ENCODE measurements at places on chromosomes 3 and 15.

- peak; percentile 66 for DNase-seq
Measured at GRCh38 chr15:74835312-74835823, 7.6 kb downstream of the ULK3 start.

- no peak for DNase-seq
Measured at GRCh38 chr3:120200493-120201235, 84.4 kb downstream of the GPR156 start.

GRCh38 chr3:103075282-103075681 is 640.5 kb downstream of the ZPLD1 start:
- no peak for DNase-seq

DNA sequence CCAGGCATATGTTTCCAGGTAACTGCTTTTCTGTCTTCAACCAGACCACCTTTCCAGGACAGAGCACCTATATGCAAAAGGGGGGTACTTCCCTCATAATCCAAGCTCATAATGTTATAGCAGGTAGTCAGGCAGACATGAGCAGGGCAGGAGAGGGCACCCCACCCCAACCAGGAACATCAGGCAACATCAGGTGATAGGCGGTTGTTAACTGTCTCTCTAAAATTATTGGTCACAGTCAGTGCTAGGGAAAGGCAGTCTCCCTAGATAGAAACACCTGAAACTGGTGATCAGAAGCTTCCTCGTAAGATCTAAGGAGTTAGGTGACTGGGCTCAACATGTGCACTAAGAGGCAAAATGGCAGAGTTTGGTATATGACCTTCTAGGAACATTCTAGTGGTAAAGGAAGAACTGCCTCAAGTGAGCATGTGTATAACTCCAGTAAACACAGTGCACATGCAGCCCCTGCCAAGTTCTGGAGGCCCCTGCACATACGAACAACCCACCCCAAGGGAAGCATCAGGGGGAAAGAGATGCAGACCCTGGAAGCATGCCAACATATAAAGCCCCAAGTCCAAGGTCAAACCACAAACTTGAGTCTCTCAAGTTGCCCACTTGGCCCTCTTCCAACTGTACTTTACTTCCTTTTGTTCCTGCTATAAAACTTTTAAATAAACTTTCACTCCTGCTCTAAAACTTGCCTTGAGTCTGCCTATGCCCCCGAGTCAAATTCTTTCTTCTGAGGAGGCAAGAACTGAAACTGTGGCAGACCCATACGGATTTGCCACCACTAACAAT is 270.9 kb downstream of the ULK4 start:
- DNase-seq, result peak; percentile 25

GRCh38 chr15:95887666-95888390 is 442.7 kb upstream of the NR2F2 start:
- DNase-seq, result no peak

DNA sequence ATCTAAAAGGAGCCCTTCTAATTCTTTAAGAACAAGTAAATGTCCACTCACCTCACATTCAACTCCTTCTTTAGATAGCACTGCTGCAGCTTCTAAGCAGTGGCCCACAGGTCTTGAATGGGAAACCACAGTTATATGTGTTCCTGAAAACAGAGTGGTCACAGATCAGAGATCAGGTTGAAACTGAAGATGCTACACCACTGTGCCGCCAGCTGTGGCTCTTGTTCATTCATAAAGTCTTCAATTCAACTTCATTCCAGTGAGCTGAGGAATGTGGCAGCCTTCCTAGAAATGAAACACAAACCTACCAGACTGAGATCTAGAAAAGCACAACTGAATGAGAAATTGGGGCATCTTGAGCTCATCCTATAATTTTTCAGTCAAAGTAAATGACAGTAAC is 4.0 kb downstream of the PDHB start:
- DNase-seq, result no peak

GRCh38 chr3:41987627-41988026 is 25.7 kb upstream of the ULK4 start:
- no peak for DNase-seq

DNA sequence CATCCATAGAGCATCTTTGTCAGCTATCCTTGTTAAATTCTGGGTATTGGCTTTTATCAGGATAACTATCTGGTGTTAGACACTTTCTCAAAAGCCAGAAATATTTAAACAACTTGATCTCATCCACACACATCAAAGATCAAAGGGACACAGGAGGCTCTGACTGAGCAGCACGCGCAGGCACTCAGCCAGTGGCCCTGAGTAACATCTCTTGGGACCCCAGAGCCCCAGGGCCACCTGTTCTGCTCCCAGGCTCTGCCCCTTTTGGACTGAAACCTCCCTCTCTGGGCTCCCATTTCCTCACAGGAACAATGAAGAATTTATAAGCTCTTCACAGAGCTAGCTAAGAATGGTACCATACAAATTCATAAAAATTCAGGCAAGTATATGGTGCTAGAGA is 16.1 kb downstream of the ATP10A start:
- DNase-seq, result no peak

DNA sequence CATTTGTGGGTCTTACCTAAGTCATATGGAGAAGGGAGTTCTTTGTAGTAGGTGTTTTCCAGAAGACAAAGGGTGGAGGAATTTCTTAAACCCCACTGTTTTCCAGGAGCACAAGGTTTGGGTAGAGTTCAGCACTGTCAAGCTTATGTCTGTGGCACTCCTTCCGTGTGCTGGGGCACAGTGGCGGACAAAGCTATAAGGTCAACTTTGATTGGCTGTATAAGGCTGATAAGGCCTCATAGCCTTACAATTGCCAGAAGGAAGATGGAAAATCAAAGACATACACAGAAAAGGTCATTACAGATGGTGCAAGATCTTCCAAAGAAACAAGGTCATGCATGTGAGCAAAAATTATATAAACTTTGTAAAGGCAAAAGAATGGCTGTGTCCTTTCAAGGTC is 3.5 kb upstream of the LYSMD4 start:
- DNase-seq, result no peak

- DNase-seq, result no peak
Measured at GRCh38 chr15:29058903-29059539, 173.2 kb downstream of the APBA2 start.

DNA sequence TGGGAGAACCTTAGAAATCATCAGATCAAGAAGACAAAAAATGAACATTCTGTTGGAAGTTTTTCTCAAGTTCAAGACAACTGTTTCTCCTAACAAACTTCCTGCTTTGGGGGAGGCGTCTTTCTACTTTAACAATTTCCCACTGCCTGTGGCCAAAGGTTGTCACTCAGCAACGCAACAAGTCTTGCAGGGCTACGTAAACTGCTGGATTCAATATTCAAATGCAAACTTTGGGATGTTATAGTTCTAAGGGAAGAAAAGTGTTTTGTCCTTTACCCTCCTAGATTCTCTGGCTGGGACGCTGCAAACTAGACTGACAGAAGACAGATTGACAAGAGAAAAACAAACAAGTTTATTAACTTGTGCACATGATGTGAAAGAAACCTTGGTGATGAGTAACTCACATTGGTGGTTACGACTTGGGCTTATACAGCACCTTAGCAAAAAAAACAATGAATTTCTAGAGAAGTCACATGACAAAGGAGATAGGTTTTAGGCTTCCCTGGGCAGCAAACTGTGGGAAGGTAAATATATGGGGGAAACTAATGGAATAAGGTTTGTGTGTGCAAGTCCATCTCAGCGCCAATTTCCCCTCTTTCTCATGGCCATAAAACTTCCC is 34.0 kb upstream of the ARPIN start:
- DNase-seq, result no peak

DNA sequence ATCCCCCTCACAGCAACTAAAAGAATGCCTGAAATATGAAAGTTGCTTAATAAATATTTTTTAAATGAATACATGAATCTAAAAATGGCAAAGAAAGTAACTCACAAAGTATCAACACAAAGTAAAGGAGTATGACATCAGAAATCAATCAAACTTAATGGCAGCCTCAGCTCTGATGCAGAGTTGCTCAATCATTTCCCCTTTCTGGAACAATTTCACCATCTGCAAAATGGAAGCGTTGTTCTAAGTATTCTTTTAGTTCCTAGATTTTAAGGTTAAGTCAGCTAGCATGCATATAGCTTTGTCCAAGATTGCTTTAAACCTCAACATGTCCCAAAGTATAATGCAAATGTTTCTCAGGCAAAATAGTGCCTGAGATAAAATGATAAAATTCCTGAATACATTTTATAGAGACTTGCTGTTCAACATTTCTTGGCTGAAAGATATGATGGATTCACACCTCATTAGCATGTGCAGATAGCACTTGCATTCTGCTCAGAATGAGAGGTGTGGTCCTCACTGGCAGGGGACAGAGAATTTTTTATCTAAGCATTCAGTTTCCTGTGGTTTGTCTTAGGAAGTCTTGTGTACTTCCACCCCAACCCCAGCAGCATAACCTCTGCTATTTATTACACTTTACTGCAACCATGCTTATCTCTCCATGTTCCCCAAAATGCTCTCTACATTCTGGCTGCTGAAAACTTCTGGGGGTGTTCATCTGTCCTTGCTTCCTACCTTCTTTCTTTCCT is 429.3 kb downstream of the GRM7 start:
- DNase-seq, result peak; percentile 67

GRCh38 chr3:45981346-45982074 is 14.1 kb downstream of the FYCO1 start:
- DNase-seq, result peak; percentile 17

DNA sequence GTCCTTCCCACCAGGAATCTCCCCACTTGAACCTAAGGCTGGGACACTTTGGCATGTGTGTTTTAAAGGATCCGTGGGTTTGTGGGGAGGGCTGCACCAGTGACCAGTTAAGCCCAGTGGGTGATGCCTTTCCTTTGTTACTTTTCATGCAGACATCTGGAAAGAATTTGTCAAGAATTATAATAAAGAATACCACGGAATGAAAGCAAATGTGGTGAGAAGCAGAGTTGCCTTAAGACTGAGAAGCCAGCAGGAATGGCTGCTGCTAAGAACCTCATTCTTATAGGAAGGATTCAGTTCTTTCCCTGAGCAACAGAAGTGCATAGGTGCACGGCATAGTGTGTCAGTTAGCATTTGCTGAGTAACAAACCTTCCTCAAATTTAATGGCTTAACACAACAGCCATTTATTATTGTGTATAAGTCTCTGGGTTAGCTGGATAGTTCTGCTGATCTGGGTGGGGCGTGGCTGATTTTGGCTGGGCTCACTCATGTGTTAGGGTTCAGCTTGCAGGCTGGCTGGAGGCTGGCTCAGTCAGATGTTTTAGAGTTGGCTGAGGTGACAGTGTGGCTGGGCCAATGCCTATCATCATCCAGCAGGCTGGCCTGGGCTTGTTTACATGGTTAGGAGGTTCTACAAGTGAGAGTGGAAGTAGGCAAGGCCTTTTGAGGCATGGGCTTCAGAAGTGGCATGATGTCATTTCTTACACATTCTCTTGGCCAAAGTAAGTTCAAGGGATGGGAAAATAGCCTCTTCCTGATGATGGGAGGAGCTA is 262.7 kb upstream of the CTDSPL start:
- DNase-seq, result no peak

- DNase-seq, result peak; percentile 92
Measured at GRCh38 chr3:108090701-108091497, at the start of gene CD47. CD47 (minus strand) TSS chr3:108091031; CDS start chr3:108090908, 123 bp downstream.

DNA sequence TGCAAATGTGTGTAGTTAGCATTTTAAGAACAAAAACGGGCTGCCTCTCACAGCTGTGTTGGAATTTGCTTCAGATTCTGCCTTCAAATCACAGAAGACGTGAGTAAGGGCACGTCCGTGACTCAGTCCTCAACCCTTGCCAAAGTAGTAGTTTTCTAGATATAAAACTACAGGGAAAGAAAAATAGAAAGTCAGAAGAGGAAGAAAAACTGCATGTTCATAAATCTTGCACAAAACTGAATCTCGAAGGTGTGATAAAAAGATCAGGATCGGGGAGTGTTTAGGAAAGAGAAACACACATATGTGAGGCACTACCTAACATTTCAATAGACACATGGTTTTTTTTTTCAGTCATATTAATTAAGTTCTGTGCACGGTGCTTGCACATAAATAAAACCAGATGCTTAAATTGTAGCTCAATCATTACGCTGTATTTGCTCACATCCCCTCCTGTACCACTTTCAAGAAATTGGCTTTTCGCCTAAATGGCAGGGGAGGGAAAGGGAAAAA is 71.7 kb downstream of the P3H2 start:
- DNase-seq, result peak; percentile 12

- peak; percentile 87 for DNase-seq
Measured at GRCh38 chr3:18207226-18207625, 217.9 kb downstream of the SATB1 start.

DNA sequence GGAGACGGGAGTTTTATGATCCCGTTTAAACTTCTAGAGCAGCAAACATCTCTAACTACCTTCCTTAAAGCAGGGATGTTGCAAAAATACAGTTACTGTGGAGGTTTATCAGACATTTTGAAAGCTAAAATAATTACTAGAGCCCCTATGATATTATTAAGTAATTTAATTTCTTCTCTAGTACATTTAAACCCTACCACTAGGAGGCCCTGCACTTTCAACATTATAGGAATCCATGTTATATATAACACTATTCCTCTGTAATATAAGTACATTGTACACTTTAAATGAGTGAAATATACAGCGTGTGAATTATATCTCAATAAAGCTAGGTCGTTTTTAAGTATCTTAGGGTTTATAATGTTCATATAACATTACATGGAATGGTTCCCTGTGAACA is 11.5 kb downstream of the SETMAR start:
- DNase-seq, result peak; percentile 45

- DNase-seq, result no peak
Measured at GRCh38 chr15:96073908-96074307, 256.6 kb upstream of the NR2F2 start.

GRCh38 chr3:17302774-17303173 is 418.0 kb downstream of the PLCL2 start:
- DNase-seq, result no peak

GRCh38 chr15:36330598-36330997 is 248.8 kb upstream of the CDIN1 start:
- no peak for DNase-seq

DNA sequence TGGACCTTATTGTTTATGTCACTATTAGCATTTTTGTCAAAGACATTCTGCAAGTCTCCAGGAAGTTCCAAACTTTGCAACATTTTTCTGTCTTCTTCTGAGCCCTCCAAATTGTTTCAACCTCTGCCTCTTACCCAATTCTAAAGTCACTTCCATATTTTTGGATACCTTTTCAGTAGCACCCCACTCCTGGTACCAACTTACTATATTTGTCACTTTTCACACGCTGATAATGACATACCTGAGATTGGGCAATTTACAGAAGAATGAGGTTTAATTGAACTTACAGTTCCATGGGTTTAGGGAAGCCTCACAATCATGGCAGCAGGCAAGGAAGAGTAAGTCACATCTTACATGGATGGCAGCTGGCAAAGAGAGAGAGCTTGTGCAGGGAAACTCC is 1206.5 kb upstream of the EPHA6 start:
- DNase-seq, result no peak

DNA sequence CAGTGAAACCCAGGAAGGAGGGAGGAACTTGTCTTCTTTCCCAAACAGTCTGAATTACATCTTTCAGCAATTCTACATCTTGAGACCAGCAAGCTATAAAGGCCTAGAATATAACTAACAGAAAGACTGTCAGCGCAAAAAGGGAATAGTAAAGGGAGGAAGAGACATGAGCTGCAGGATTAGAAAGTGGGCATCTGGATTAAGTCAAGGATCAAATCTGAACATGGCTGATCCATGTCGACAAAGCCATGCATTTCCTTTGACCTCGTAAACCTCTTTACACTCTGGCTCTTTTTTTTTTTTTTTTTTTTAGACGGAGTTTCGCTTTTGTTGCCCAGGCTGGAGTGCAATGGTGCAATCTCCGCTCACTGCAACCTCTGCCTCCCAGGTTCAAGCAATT is 35.4 kb upstream of the KCNMB3 start:
- no peak for DNase-seq

Measured in OCI-M1 (cell line).